ENCODE measurements at places on chromosomes 2 and 18.

- DNase-seq, result no peak
These were observed 1.7 kb upstream of the CLUL1 start for GRCh38 chr18:595068-595467.

DNA sequence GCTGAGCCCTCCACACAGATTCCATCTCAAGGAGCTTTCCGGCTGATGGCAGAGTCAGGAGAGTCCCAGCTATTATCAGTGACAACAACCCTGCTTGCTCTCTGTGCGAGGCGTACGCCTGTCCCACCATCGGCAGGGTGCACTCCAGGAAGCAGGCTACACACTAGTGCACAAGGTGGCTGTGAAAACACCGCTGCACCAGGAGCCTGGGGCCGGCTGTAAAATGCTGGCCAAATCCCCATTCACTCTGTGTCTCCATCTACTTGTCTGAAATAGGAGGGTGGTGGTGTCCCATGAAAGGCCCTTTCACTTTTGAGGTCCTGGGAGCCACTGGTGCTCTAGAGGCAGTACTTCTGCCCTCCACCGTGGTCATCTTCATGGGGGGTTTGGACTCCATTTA lies 183.2 kb upstream of the SMAD2 start:
- no peak for DNase-seq

GRCh38 chr2:151974988-151975387 lies 123.9 kb downstream of the CACNB4 start:
- no peak for DNase-seq

DNA sequence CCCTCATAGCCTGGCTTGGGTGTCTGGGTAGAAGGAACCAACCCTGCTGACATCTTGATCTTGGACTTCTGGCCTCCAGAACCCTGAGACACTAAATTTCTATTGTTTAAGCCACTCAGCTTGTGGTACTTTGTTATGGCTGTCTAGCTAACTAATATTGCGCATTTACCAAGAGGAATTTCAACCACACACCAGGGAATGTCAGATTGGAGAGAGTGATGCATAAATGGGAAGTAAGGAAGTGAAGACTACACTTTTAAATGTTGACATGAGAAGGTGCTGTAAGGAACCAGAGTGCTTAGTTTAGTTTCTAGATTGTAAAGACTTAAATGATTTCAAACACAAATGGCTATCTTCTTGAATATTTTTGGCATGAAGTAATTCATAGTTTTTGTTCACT lies 98.9 kb upstream of the ITGB6 start:
- no peak for DNase-seq

- DNase-seq, result no peak
These were observed 59.1 kb downstream of the MRPL33 start for GRCh38 chr2:27830656-27831055.

DNA sequence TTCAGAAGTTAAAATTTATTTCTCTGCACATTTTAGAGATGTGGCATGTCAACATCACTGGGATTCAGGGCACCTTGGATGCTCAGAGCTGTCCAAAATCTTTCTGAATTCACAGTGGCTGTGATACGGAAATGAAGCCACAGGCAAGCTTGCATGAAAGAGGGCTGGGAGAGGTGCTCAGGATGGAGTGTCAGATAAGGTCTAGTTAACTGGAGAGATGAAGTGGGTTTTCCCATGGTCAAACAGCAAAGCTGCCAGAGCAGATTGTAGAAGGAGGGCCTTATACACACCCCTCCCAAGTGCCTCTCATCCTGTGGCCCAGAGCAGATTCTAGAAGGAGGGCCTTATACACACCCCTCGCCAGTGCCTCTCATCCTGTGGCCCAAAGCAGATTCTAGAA lies 286.8 kb upstream of the PXDN start:
- DNase-seq, result no peak

All from stimulated activated CD8-positive, alpha-beta memory T cell treated with anti-CD3 and anti-CD28 coated beads, Interleukin-7, amount 100 ng/mL, for 4 hours (primary cell).